Endothelial cell (in vitro differentiated cells): ENCODE measurements at places on chromosomes 2 and 18.

DNA sequence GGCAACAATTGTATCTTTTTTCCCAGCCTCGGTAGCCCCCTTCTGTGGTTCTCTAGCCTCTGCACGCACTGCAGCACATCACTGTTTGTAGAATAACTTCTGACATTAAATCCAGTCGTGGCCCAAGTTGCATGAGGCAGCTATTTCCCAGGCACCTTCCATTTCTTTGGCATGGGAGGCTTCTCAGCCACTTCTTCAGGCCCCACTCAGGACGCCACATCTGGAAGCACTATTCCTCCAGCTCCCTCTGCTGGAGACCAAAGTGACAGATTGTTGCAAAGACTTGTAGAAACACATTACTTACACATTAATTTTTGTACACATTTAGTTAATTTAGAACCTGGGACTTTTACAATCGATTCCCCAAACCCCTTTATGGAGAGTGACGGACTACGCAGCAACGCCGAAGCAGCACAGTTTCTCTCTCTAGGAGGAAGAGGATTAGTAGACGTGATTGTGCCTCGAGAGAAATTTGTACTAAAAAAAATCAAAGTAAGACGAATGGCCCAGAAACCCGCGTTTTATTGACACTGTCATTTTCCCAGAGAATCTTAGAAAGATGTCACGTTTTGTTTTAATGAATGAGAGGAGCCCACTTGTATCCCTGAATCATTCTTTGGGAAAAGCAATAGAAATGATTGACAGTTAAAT is 57.8 kb upstream of the RGPD5 start:
- peak; percentile 54 for DNase-seq

DNA sequence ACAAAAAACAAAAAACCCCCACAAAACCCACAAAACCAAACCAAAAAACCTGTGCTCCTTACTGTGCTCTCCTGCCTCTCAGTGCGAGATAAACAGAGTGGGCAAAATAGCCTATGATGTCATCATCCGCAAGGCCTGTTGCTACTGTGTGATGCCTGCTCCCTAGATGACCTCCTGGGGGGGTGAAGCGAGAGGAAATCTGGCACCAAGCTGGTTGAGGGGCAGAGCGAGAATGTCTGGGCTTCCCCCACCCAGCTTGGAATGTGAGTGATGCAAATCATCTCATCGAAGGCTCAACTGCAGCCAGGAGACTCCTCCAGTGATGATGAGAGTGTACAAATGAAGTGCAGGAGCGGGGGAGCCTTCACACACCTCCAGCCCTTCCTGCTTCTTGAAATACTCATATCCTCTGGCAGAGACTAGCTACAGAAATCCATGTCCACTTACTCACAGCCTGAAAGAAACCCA is 57.7 kb upstream of the MAP4K3 start:
- no peak for DNase-seq

GRCh38 chr2:172552547-172553291 is 3.2 kb upstream of the PDK1 start:
- no peak for DNase-seq

DNA sequence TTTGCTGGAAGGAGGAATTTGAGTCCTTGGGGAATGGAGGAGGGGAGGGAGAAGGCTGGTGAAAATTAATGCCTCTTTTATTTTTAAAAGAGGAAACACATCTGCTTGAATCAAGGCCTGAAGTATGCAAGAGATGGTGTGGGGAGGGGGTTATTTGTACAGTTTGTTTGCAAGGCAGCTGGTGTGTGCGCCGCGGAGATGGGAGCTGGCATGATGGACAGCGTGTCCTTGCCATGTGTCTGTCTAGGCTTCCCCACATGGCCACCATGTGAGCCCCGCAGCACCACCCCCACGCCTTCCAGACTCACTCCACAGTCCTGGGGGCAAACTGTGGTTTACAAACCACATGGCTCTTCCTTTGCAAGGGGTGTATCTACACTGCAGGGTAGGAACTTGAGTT is 154.8 kb upstream of the APCDD1 start:
- DNase-seq, result no peak

DNA sequence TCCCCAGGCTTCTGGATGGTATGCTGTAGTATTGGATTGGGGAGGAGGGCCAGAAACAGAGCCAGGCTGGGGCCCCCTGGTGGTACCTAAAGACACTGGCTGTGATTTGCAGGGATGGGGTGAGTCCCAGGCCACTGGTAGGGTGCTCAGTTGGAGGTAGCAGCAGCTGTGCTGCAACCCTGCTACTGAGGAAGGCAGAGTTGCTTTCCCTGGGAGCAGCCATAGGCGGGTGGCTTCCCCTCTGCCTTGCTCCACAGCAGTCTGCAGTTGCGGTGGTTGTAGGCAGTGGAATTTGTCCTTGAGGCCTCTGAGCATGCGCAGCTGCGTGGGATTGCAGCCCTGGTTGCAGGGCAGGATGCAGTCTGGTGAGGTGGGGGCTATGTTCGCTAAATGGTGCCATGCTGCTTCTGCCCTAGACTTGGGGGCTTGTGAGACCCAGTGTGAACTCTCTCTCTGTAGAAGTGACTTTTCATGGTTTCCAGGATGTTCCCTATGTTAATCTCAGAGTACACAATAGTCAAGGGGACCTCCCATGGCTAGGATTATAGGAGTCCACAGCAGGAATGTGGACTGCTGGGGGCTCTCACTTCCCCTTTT is 443.5 kb downstream of the XIRP2 start:
- DNase-seq, result peak; percentile 50

DNA sequence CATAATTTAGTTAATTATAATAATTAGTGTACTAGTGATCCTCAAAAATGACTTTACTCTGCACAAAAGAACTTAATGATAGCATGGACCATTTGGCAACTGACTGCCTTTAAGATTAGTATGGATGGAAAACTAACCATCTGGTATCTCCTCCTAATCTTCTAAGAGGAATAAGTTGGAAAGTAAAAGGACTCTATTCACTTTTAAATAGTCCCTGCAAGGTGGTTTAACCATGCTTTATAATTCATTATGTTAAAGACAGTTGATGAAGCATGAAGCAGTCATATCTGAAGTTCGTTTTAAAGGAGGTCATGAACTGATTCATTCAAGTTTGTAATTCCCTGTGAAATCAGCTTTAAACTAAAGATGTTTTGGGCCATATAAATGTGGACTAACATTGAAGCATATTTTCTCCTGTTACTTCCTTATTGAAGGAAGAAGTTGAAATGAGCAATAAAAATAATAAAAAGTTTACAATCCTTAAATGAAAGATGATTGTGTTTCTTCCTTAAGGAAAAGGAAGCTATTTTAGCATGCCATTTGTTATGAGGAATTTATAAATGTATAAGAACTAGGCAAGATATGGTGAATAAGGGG is 446.0 kb downstream of the XIRP2 start:
- no peak for DNase-seq

GRCh38 chr2:201108341-201108740 is 7.6 kb upstream of the CFLAR start:
- DNase-seq, result no peak

- DNase-seq, result peak; percentile 34
These were observed 15.1 kb downstream of the MALL start for GRCh38 chr2:110100480-110100879.

GRCh38 chr2:45570671-45571334 is 40.3 kb downstream of the SRBD1 start:
- no peak for DNase-seq

- DNase-seq, result no peak
These were observed 86.5 kb downstream of the EIPR1 start for GRCh38 chr2:3291113-3291512.

DNA sequence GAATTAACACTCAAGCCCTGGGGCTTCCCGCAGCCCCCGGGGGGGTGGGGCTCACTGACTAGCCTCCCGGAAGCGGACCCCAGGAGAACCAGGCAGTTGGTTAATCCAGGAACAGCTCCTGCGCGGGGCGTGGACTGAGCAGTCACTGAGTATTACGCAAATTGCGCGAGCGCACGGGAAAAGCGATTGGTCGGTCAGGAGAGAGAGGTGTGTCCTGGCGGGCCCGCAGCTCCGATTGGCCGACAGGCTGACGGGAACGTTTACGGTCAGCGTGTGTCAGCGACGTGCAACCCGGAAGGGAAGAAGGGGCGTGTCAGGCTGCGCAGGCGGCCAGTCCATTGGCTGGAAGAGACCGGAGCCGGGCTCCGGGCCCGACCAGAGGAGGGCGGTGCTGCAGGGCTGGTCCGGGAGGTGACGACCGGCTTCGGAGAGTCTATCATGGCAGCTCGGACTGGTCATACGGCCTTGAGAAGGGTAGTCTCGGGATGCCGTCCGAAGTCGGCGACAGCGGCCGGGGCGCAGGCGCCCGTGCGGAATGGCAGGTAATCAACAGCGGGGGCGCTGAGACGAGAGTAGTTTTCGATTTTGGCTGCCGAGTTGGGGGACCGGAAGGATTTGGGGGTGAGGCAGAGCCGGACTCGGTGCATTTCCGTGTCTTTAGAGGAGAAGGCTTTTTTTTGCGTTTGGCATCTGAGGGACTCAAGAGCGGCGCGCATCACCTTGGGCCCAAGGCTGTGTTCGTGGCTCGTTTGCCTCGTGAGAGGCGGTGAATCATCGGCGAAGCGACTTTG is at the start of gene COQ10B:
Gene COQ10B (plus strand): TSS at position 430 of the 791 bp plus-strand sequence. CDS start 9 bp downstream, at position 439.
- DNase-seq, result peak; percentile 97

GRCh38 chr2:65329525-65329924 is 101.9 kb downstream of the ACTR2 start:
- DNase-seq, result no peak

DNA sequence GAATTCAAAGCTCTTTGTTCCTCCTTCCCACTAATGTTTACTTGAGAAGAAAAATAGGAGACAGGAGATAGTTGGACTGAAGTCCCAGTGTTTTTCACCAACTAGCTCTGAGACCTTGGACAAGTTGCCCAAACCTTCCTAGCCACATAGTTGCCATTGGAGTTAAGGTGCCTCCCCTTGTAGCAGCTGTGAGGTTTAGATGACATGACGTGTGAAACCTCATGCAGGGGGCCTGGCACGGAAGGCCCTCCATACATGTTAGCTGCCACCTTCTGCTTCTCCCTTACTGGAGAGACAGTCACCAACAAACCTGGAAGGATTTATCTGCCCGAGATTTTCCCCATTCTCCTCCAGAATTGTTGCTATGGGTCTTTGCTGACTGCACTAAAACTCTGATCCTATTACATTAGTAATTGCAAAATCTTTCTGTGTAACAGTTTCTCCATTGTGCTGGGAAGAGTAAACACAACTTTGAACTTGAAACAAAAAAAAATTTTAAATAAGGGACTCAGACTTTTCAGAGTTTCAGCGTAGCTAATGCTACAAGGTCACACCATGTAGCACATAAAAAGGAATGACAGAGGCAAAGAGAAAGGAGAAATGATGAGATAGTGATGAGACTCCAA is 23.8 kb upstream of the CABYR start:
- DNase-seq, result no peak

DNA sequence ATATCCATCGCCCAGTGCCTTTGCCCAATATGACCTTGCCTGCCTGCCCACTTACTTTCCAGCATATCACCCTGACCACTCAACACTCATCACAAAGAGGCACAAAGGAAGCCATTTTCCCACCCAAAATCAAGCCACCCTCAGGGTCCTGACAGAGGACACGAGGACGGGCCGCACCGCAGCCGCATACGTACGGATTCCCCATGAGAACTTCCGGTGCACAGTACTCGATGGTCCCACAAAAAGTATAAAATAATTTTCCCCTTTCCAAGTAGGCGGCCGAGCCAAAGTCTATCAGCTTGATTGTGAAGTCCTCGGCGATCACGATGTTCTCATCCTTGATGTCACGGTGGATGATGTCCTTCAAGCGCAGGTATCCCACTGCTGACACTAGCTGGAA is 10.0 kb upstream of the MTERF4 start:
- no peak for DNase-seq

- no peak for DNase-seq
These were observed 109.6 kb upstream of the KYNU start for GRCh38 chr2:142767847-142768246.

GRCh38 chr2:69715964-69716363 is 26.0 kb upstream of the ANXA4 start:
- no peak for DNase-seq

DNA sequence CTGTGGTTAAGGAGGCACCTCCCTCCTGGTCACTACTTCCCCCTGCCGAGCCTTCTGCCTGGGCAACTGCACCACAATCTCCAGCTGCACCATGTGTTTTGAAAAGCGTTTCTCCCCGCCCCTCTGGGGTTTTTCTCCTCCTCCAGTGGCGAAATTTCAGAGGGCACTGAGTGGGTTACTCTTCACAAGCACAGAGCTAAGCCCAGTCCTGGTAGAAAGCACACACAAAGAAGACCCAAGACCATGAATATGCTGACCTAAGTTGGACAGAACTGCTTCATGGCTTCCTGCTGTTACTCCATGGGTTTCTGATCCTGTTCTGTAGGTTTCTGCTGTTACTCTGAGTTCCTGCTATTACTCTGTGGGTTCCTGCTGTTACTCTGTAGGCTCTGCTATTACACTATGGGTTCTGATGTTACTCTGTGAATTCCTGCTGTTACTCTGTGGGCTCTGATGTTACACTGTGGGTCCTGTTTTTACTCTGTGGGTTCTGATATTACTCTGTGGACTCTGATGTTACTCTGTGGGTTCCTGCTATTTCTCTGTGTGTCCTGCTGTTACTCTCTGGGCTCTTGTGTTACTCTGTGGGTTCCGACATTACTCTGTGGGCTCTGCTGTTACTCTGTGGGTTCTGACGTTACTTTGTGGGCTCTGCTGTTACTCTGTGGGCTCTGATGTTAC is 216.6 kb downstream of the RTP5 start:
- no peak for DNase-seq
